ENCODE measurements at places on chromosomes 3 and 15.

GRCh38 chr3:127002195-127003174, 19.6 kb downstream of the PLXNA1 start:
- no peak for DNase-seq

DNA sequence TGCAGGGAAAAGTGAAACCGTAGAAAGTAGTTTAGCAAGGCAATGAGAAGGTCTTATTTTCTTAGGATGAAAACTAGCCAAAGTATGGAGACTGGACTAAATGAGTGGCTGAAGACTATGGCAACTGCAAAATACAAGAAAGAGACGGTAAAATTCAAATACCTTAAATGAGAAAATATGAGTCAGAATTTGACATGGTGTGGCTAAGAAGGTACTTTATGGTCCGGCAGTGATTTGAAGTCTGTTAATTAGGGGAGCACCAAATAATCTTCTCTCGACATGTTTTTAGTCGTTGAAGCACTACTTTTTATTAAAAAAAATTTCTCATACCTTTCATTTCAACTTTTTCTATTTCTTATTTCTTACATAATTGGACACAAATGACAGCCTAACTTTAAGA, 12.8 kb upstream of the CMC1 start:
- DNase-seq: no peak

- no peak for DNase-seq
Observed at GRCh38 chr3:126132751-126133511, 47.5 kb downstream of the ALDH1L1 start.

- DNase-seq: no peak
Observed at GRCh38 chr15:40146037-40146436, 14.8 kb upstream of the BUB1B start.

DNA sequence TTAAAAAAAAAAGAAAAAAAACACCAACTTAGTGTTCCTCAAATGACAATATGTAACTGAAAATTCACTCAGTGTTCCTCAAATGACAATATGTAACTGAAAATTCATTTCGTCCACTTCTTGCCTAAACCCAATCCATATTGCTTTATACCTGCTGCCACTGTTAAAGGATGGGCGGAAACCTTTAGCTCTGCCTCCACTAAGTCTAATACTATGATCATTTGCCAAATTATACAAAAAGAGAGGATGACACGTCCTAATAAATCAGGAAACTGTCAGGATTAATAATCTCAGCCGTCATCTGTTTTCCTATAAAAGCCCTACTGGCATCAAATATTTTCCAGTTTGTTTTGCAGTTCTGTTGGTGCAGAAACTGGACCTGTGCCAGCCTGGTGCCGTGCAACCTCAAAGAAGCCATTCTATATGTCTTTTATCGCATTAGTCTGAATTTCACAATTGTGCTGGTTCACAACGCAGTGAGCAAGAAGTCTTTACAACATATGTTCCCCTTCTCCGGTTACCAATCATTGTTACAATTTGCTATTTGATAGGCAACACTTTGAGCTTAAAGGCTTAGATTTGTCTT, 160.4 kb upstream of the KCNH8 start:
- no peak for DNase-seq

DNA sequence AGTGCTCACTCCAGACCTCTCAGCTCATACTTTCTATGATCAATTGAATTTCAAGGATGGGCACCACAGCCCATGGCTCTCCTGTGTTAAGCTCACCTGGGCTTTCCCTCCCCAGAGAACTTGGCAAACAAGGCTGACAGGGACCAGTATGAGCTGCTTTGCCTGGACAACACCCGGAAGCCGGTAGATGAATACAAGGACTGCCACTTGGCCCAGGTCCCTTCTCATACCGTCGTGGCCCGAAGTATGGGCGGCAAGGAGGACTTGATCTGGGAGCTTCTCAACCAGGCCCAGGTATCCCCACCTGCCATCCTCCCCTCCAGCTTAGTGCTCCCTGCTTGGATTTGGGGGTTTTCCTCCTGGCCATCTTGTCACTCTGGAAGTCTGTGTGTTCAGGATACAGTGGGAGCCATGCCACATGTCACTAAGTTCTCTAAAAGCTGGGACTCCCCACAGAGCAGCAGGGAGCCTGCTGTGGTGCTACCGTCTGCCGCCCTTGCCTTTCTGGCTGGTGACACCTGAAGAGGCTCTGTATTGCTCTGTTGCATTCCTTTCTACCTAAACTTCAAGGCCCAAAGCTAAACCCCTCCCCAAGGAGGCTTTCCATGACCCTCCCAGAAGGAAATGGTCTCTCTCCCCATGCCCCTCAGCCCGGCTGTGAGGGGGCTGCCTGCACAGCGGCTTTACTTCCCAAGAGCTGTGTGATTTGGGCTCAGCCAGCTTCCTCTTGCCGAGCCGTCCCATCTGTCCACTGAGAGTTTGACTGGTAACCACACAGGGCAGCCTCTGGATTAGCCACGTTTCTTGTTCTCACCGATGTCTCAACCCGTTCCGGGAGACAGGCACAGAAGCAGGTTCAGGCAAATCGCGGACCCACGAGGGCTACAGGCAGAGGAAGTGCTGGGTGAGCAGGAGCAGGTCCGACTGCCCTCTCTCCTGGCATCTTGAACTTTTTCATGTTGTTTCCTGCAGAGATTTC, 10.8 kb downstream of the TF start:
- no peak for DNase-seq

GRCh38 chr15:41581110-41581509, 22.1 kb downstream of the TYRO3 start:
- no peak for DNase-seq

DNA sequence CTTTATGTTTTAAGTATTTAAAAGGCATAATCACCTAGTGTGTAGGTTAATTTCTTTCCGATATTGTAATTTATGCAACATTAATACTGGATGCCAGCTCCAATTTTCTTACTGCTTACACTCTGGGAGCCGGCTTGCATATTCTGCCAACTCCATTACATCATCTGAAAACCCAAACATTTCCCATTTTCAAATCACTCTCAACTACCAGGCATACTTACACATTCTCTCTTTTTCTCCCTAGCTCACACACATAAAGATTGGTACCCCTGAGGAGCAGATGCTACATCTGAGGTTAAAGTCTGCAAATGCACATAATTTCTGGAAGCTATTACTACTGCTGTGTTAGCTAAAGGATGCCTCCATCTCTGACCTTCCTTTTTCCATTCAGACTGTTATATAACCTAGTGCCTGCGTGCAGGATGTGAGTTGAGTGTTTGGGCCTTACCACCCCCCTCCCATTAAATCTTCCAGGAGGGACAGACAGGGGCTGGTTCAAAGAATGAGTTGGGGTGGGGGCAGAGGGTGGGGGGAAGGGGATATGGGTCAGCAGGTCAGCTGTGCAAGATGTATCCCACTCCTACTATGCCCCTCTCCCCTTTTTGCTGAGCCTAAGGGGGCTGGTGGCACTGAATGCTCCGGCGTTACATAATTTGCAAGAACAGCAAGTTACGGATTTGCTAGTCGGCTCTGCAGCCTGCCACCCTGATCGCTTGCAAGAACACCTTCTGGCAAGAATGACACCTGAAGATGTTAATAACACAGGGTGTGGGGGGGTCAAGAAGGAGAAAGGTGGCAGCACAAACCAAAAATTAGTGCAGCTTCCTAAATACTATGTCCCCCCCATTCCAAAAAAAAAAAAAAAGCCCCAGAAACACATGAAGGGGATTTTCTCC, 2.5 kb downstream of the RORA start:
- no peak for DNase-seq

GRCh38 chr15:41943543-41944312, 28.6 kb downstream of the EHD4 start:
- DNase-seq: no peak

DNA sequence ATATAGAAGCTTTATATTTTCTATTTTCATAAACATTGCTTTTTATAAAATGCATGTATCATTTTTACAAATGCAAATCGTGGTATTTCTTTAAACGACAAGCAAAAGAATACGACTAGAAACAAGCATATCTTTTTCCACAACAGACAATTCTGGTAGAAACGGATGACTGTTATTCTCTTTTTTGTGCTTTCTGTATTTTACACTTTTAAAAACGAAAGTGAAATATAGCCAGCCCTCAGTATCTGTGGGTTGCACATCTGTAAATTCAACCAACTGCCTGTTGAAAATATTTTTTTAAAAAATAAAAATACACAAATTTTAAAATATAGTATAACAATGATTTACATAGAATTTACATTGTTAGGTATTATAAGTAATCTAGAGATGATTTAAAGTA, 61.3 kb downstream of the PRTG start:
- DNase-seq: peak; percentile 35

GRCh38 chr15:29962407-29962806, 120.3 kb upstream of the GOLGA8J start:
- no peak for DNase-seq
